HuH-7.5 (cell line): ENCODE measurements at places on chromosomes 6 and 20.

GRCh38 chr6:137936798-137937197, 69.7 kb downstream of the TNFAIP3 start:
- no peak for DNase-seq

GRCh38 chr6:42453654-42454427, 2.1 kb upstream of the TRERF1 start:
- no peak for DNase-seq

DNA sequence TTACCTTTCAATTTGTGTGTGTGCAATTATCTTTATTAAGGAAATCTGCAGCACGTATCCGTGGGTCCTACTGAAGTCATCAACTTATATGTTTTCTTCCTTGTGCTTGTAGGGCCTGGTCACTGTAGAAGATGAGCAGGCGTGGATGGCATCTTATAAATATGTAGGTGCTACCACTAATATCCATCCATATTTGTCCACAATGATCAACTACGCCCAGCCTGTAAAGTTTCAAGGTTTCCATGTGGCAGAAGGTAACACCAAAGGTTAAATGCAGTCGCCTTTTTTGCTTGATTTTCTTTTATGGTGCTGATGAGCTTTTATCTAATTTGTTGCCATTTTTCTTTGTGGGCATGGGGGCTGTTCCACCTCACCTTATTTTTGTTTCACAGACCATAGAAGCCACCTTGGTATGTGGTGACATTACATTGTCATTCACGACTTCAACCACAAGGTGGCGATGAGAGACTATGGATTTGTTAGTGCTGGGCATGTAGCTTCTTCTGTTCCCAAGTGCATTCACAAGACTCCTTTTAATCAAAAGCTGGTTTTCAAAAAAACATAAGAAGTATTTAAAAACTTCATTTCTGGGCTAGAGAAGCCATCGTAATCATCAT, 106.5 kb upstream of the LAMP5 start:
- peak; percentile 32 for DNase-seq

- no peak for DNase-seq
These were observed 43.2 kb downstream of the STK35 start for GRCh38 chr20:2144850-2145249.

DNA sequence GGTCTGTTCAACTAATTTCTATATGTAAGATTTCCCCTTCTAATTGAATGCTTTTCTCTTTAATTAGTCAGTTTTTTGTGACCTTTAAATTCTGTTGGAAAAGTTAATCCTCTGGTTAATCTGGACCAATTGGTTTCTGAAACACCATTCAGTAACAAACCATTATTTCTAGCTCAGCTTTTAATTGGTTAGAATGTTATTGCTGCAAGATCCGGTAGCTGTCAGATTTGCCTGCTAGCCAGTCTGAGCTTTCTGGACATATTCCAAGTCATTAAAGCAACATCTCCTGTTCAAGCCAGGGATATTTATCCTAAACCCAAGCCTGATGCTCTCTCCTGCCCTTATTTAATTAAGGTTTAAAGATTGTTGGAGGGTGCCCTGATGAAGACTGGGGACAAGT, 55.1 kb upstream of the FBXL4 start:
- no peak for DNase-seq

- DNase-seq, result no peak
These were observed 6.7 kb downstream of the TMEM151B start for GRCh38 chr6:44276667-44277640.

DNA sequence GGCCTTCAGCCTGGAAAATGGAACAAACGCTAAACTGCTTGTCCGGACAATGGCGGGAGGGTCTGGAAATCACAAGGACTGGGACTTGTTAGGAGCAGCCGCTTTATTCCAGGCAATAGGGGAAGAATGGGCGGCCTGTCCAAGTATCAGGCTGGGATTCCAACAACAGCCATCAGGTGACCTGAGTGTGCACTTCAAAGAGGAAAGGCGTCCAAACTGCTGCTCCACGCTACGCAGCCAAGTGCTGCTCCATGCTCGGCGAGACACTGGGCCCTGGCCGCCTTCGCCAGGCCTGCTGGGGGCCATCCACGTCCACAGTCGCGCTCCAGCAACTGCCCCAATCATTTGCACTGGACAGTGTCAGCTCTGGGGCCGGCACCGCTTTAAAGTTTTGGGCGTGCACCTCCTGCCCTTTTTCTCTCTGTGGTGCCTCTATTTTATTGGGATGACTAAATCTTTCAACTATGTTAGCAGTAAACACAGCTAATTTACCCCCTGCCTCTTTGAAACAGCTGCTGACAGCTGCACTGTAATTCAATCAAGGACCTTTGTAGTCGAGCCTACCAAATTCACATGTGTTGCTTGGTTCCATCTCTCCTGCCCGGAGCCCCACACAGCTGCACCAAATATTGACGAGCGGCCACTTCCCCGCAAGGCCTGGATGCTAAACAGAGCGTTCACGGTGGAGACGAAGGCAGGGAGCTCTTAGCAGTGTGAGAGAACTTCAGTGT, 98.3 kb downstream of the BMP7 start:
- no peak for DNase-seq

GRCh38 chr6:96468681-96469224, 52.9 kb upstream of the UFL1 start:
- no peak for DNase-seq

DNA sequence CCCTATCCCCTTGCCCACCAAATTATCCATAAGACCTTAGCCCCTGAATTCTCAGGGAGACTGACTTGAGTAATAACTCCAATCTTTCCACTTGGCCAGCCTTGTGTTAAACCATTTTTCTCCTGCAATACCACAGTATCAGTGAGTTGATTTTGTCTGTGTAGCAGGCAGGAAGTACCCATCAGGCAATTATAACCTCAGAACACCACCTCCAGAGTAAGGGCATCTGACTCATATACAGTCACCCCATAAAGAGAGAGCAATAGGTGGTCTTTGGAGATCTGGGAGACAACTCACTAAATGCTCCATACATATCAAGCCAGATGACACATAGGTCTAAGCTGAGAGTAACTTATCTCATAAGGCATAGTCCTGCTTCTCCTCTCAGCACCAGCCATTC, 83.7 kb downstream of the FILIP1 start:
- DNase-seq, result no peak

GRCh38 chr6:149897855-149898744, at the start of gene RAET1E:
Gene RAET1E (minus strand): TSS chr6:149898113. CDS start chr6:149890901, 7,212 bp downstream.
- no peak for DNase-seq
